ENCODE measurements at places on chromosomes 12 and 14. TPM values are rescaled to one million over a fixed set of nuclear protein-coding genes. Genes with fewer than 3 reads are reported as not detected.

DNA sequence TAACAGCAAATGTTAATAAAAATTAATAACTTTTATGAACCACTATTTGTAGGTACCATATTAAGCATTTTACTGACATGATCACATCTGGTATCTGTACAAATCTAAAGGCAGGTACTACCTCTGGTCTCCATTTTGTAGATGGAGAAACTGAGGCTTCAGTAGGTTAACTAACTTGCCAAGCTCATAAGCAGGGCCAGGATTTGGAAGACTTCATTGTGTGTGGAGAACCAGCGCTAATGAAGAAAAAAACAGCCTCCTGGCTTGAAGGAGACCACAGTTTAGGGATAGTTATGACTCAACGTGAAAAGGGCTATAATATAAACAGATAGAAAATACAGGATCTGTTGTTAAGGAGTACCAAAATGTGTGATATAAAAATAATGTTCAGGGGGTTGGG is 1.0 kb downstream of the NUP37 start:
- DNase-seq = no peak

DNA sequence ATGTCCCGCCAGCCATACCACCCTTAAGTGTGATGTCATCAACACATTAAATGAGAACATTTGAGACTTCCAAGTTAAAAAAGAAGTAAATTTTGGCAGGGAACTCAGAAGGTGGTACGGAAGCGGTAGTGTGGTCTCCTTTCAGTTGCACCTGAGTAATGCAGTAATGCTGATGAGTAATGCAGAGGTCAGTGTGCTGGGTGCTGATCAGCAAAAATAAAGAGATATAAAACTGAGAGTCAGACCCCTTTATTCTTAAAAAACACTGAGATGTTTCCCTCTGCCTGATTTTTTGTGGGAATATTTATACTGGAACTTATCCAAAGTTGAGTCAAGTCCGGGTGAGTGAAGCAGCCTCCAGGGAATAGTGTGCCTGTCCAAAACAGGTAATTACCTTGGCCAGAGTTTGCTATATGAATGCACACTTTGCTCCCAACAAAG is 370.6 kb upstream of the PRICKLE1 start:
- DNase-seq = no peak

DNA sequence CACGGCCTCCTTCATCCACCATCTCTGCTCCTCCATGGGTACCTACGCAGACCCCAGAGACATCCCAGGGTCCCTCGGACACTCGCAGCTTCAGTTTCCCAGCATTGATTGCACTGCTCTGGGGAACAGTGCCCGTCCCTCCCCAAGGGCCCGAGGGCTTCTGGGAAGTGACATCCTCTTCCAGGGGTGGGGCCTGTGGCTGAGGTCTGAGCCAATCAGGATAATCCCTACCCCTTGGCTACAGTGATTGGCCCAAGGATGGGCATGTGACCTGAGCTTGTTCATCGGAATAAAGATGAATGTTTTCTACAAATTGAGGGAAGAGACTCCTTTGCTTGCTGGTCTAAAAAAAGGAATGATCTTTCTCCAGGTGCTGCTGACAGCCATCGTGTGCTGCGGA is 37.3 kb upstream of the MYL2 start:
- no peak for DNase-seq

GRCh38 chr12:50132505-50133135 is 20.6 kb downstream of the COX14 start:
- no peak for DNase-seq

Gene SLC8A3
- 4.5 TPM for total RNA-seq

DNA sequence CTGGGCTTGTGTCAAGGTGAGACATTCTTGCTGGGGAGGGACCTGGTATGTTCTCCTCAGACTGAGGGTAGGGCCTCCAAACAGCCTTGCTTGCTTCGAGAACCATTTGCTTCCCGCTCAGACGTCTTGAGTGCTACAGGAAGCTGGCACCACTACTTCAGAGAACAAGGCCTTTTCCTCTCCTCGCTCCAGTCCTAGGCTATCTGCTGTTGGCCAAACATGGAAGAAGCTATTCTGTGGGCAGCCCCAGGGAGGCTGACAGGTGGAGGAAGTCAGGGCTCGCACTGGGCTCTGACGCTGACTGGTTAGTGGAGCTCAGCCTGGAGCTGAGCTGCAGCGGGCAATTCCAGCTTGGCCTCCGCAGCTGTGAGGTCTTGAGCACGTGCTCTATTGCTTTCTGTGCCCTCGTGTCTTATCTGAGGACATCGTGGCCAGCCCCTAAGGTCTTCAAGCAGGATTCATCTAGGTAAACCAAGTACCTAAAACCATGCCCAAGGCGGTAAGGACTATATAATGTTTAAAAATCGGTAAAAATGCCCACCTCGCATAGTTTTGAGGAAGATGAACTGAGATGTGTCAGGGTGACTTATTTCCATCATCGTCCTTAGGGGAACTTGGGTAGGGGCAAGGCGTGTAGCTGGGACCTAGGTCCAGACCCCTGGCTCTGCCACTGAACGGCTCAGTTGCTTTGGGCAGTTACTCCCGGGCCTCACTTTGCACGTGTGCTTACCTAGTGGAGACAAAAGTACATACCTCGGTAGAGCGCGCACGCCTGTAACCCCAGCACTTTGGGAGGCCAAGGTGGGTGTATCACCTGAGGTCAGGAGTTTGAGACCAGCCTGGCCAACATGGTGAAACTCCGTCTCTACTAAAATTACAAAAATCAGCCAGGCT is 4.3 kb downstream of the GAPDH start:
- DNase-seq = no peak

GRCh38 chr12:27919671-27920235 is 52.8 kb downstream of the PTHLH start:
- DNase-seq = no peak

Gene DIO2
- total RNA-seq = 27.3 TPM

Gene LPCAT3
- 8.3 TPM for total RNA-seq

GRCh38 chr14:101398011-101398410 is 163.3 kb upstream of the DIO3 start:
- DNase-seq = no peak

- no peak for DNase-seq
Measured at GRCh38 chr14:96380735-96381134, 11.2 kb upstream of the AK7 start.

Gene PTPRQ
- total RNA-seq = 1.1 TPM

Gene GNB3
- total RNA-seq = not detected

DNA sequence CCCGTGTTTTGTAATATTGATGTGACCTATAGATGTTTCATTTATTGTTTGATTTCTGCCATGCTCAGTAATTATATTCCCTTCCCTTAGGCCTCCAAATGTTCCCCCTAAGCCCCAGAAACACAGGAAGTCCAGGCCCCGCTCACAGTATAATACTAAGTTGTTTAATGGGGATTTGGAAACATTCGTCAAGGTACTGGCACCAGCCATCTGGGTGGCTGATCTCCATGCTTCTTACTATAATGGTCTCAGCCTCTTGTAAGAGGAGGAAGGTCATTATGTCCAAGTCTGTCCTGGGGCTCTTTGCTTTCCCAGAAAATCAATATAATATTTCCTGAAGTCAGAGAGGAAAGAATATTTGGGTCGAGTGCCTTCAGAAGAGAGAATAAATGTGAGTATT is 130.9 kb downstream of the KICS2 start:
- no peak for DNase-seq

DNA sequence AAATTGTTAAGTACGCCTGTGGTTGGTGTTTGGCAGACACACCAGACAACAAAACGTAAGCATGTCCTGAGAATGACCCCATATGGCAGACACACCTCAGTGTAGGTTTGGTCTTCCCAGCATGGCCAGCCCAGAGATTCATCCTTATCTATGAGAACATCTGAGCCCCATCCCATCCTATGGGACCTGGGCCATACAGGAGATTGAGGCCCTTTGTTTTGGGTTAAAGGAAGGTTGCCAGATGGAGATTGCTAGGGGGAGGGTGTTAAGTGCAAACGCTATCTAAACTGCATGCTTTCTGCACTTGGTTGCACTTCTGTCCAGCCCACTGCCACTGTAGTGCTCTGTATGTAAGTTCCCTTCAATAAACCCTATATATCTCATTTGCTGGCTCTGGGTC is 4.1 kb upstream of the PCNX4 start:
- no peak for DNase-seq

- no peak for DNase-seq
Measured at GRCh38 chr12:77231501-77231918, 166.1 kb upstream of the E2F7 start.

GRCh38 chr12:2212971-2213869 is 160.4 kb downstream of the CACNA1C start:
- no peak for DNase-seq

- no peak for DNase-seq
Measured at GRCh38 chr12:29072631-29073030, 76.4 kb upstream of the FAR2 start.

Gene CLEC4A
- total RNA-seq = 0.16 TPM

GRCh38 chr12:126487431-126487980 is 1422.3 kb downstream of the AACS start:
- no peak for DNase-seq

- no peak for DNase-seq
Measured at GRCh38 chr12:90831712-90832111, 123.3 kb downstream of the CCER1 start.

DNA sequence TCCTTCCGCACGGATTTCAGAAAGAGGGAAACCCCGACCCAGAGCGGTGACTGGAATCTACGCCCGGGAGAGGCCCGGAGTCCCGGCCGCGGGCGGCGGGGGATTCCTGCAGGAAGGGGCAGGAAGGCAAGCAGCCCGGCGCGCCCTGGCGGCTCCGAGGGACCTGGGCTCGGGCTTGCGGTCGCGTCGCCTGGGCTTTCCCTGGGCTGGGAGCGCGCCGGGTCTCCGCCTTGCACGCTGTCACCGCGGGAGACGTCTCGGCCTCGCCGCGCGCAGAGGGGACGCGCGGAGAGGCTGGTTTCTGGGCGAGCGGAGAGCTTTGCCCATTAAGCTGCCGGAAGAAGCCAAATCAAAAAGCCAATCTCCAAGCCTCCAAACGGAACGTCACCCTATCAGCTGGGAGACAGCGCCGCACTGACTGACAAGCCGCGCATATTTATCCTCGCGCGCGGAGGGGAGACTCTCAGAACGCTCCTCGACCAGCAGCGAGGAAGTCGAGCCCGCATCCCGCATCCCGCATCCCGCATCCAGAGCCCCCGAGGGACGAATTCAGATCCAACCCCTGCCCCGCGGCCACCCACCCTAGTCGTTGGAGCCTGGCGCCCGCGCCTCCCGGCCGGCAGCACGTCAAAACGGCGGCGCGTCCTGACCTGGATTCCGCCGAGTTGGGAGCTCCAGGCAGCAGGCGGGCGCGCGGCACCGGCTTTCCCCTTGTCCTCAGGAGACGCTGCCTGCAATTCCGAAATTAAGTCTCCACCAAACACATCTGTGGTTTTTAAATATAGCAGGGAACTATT is at the start of gene SLC8A3:
SLC8A3 (minus strand) TSS at position 293 of the 797 bp plus-strand sequence. CDS start 20,529 bp downstream, outside the sequence.
- peak; percentile 69 for DNase-seq

DNA sequence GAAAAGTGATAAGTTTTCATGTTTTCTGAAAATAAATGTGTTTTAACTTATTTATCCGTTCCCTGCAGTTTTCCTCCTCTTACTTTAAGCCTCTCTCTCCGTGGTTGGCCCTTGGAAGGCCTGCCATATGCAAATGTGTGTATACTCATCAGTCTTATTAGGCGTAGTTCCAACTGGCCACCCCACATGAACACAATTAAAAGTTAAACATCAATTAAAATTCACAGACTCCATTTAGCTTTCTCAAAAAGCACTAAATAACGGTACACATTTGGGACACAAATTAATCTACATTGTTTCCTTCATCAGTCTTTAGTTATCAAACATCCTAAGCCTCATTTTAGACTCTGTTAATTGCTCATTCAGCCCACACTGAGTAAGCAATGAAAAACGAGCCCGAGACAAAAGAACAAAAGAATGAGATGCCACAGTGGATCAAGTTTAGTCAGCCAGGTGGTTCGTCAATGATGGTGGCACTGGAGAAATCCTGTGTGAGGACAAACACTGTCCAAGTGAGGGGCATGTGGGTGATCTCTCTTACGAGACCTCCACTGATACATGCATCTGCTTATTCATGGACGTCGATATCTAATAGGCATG is 76.0 kb upstream of the TMCC3 start:
- no peak for DNase-seq

GRCh38 chr12:8678661-8679111 is 16.1 kb upstream of the MFAP5 start:
- no peak for DNase-seq

- DNase-seq = no peak
Measured at GRCh38 chr14:68292441-68293215, 473.0 kb downstream of the RAD51B start.

- no peak for DNase-seq
Measured at GRCh38 chr12:63208956-63209355, 58.0 kb upstream of the AVPR1A start.

GRCh38 chr12:70383484-70383883 is 17.4 kb downstream of the KCNMB4 start:
- no peak for DNase-seq

GRCh38 chr12:212715-213526 is 1.0 kb downstream of the SLC6A12 start:
- no peak for DNase-seq
